ENCODE measurements at places on chromosomes 1 and 21.

DNA sequence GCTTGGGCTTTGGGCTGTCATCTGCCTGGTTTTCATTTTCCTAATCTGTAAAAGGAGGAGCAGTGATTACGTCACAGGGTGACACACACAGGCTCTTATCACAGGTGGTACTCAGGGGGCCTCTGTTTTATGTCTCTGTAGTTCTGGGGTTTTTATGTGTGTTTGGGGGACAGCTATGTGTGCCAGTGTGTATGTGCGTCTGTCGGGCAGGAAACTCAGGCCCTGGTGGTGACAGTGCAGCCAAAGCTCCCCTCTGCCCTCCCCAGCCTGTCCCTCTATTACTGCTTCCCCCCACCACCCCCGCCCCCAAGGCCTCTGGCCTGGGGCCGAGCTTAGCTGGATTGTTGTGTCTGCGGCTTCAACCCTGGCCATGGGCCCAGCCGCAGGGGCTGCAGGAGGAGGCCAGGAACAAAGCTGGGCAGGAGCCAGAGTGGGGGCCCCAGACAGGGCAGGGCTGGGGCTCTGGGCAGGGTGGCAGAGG lies 13.3 kb downstream of the MFAP2 start:
- ATAC-seq = no peak

GRCh38 chr1:228465571-228466146 lies 21.5 kb upstream of the RNF187 start:
- no peak for ATAC-seq

DNA sequence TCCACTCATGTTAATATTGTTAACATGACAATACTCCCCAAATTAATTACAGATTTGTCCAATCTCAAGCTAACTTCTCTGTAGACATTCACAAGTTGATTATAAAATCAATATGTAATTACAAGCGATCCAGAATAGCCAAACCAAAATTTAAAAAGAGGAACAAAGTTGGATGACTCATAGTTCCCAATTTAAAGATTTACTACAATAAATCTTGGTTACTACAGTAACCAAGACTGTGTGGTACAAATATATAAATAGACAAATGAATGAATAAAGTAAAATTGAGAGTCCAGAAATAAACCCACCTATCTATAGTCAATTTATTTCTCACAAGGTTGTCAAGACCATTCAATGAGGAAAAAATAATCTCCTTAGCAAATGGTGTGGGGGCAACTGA lies 7.1 kb upstream of the KRTAP10-4 start:
- no peak for ATAC-seq

DNA sequence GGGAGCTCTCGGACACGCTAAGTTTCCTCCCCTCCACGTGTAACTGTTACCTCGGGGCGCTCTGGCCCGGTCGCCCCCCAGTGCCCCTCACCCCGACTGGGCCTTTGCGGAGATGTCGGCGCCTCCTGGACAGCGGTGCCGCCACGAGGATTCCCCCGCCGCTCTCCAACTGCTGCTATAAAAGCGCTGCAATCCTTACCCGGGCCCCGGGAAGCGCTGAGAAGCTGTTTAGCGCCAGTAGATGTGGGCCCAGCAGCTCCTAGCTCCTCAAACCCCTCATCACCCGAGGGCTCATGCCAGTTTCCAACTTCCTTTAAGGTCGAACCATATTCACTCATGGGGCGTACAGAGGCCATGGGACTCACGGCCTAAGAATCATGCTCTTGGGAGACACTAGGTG lies 361 bp upstream of the LMX1A start:
- no peak for ATAC-seq

DNA sequence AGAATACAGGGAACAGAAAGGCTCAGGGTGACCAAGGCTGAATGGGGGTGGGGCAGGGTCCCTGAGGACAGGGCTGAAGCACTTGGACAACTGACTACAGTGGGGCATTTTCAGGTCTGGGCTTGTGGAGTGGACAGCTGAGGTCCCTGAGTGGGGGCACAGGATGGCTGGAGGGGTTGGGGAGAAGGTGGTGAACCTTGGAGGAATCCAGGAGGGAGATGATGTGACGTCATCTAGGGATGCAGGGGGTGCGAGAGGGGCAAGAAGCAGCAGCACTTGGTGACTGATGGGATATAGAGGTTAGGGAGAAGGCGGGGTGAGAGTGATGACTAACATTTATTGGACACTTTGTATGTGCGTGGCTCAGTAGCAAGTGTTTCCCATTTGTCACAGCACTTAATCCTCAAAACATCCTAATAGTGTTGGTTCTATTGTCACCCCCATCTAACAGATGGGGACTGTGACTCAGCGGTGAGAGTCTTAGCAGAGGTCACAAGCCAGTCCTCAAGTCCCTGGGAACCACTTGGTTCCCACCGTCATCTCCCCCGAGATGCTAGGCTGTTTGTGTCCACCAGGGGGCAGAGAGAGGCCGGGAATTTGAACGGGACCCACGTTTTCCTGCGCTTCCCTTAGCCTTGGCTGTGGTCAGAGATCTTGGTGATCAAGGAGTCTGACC lies 27.9 kb upstream of the BMP8B start:
- ATAC-seq = peak; percentile 83

GRCh38 chr1:201841265-201841912 lies 12.4 kb downstream of the IPO9 start:
- no peak for ATAC-seq

DNA sequence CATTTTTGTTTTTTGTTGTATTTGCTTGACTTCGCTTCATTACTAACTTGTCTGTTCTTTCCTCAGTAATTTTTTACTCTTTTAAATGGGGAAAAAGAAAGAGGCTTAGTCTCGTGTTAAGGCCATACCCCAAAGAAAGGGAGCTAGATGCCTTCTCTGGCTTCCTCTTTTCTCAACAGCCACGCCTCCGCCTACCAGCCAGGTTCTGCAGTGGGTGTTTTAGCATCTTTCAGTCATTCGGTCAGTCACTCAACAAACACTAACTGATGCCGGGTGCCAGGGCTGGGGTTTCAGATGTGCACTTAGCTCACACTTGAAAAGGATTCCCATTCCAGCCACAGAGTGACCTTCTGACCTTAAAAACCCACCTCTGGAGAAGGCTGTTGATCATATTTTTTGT lies 46.3 kb upstream of the VAV3 start:
- ATAC-seq = no peak

- no peak for ATAC-seq
Observed at GRCh38 chr1:79585801-79586200, 579.3 kb upstream of the ADGRL4 start.

GRCh38 chr1:56324504-56324903 lies 254.9 kb downstream of the PLPP3 start:
- ATAC-seq = no peak

DNA sequence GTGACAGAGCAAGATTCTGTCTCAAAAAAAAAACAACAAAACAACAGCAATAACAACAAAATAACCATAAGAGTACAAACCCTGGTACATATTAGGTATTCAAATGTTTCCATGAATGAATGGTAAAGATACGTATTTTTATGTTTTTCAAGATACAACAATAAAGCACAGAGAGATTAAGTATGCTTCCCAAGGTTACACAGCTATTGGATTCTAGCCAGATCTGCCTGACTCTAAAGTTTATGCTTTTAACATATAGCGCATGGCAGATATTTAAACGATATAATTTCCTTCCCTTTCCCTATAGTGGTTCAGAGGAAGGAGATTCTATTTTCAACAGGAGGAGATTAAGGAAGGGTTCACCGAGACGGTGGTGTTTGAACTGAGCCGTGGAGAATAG lies 25.5 kb downstream of the RNU5D-1 start:
- ATAC-seq = no peak

GRCh38 chr1:170739803-170740202 lies 75.9 kb downstream of the PRRX1 start:
- ATAC-seq = no peak

DNA sequence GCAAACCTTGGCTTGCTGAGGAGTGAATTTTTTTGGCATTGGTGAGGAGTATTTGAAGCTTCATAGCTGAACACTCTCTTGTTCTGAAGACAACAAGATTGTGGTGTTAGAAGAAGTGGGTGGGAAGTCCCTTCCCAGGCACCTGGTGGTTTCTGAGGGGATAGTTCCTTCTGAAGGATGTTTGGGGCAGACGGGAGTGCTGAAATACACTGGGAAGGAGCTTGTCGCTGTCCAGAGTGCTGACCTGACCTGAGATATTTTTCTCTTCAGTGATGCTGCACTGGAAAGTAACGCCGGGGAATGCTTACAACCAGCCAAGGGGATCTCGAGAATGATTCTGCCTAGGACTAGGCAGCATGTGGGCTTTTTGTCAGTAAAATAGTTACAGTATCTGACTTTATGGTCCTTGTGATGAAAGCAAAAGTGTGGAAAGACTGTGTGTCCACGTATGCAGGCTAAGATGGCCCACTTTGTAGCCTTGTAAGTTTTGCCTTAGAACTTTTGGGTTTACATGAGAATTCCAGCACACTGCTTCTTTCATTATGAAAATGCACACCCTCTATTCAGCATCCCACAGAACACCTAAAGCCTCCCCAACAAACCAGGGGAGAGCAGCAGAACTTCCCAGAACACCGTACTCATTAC lies 33.1 kb upstream of the NFASC start:
- no peak for ATAC-seq

GRCh38 chr1:53895421-53895820 lies 1.4 kb downstream of the DIO1 start:
- no peak for ATAC-seq

- ATAC-seq = no peak
Observed at GRCh38 chr1:232218955-232219865, 410.7 kb downstream of the SIPA1L2 start.

DNA sequence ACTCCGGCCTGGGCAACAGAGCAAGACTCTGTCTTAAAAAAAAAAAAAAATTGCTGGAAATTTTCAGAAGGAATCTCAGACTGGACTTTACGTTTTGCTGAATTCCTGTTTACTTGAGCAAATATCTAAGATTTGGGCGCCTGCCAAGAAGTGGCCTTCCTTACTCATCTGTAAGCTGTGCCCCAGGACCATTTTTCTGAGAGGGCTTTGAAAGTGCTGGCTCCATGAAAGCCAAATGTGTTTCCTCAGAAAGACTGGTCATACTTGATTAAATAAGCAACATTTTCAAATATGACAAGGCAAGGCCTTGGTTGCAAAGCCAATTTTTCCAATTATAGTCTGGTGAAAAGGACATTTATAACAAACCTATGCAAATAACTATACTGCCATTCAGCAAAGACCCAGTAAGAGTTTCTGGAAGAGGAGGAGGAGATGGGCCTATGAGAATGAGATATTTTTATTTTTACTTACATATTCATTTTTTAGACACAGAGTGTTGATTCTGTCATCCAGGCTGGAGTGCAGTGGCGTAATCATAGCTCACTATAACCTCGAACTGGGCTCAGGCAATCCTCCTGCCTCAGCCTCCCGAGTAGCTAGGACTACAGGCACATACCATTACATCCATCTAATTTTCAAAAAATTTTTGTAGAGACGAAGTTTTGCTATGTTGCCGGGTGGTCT lies 56.3 kb upstream of the HTR1D start:
- no peak for ATAC-seq

DNA sequence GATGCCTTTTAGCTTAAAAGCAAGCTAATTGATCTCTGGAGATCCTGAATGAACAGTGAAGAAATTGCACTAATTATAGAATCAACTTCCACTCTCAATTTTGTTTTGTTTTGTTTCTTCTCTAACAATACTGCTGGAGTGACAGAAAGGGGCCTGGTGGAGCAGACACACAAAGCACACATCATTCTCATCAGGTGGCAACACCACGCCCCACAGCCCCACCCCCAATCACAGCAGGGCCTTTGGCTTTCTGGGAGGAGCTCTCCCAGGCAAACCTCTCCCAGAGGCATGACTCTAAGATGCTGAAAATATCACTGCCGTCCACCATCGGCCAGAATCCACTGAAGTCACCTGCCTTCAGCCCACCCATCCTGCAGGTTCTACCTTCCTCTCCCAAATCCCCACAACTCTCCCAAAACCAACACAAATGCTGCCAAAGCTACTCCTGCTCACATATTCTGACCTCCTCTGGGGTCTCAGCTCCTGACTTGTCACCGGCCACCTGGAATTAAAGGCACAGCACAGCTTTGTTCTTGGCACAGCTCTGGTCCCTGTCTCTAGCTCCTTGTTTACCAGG lies 120.7 kb downstream of the GRIK3 start:
- no peak for ATAC-seq

DNA sequence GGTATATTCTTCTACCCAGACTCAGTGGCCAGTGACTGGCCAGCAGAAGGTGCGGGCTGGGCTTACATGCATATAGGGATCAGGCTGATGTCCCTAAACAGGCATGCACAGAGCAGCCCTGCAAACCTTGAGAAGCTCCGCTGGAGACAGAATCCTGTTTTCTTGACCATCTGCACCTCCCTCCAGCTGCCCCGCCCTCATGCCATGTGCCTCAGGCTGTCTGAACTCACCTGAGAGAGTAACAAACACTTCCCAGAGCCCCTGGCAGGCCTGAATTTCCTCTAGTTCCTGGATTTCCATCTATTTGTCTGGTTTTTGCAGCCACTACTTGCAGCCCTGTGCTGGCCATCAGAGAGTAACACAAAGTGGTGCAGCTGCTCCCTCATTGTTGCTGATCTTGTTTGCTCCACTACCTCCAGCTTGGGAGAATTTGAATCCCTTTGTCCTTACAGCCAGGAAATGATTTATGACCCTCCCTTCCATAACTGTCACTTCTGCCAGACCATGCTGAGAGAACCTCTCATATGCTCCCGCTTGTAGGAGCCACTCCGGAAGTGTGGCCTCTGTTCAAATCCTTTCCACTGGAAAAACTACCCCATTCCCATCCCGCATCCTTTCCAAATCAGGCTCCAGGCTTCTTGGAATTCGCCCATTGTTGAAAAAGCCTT lies 113.6 kb downstream of the NMNAT2 start:
- no peak for ATAC-seq

DNA sequence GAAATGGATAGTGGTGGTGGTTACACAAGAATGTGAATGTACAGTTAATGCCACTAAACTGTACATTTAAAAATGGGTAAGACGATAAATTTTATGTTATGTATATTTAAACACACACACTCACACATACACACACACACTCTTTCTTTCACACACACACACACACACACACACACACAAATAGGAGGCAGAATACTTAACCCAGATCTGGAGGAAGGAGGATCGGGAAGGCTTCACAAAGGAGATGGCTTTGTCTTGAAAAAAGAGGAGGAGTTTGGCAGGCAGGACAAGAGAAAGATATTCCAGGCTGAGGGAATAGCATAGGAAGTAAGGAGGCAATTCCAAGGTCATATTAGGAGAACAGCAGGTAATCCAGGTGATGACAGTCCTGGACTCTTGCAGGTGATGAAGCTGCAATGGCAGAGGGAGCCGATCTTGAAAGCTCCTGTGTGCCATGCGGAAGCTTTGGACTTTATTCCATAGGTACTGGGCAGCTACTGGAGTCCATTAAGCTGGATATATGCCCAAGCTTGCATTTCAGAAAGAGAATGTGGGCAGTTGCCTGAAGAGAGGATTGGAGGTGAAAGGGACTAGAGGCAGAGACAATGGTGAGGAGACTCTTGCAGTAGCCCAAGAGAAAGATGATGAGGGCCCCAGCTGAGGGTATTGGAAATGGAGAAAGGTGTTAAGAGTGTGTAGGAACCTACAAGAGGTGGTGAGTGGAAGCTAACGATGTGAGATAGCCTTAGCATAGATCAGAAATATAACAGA lies 15.4 kb upstream of the LYST start:
- ATAC-seq = no peak

Data from gastroesophageal sphincter (tissue), 4 donors.